ENCODE measurements at places on chromosomes 4 and X.

DNA sequence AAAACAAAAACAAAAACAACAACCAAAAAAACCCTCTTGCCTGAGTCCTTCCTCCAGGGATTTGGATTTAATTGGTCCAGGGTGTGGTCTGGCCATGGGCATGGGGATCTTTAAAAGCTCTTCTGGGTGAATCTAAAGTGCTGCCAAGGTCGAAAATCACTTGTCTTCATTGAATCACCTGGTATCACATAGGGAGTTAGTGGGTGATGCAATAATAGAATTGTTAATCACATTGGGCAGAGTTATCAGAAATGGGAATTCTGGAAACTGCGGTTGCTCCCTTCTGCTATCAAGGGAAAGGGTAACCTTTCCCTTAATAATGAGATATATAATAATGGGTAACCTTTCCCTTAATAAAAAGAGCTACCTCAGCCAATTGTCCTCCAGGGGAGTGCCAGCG lies 267.9 kb upstream of the KLF3 start:
- no peak for DNase-seq

DNA sequence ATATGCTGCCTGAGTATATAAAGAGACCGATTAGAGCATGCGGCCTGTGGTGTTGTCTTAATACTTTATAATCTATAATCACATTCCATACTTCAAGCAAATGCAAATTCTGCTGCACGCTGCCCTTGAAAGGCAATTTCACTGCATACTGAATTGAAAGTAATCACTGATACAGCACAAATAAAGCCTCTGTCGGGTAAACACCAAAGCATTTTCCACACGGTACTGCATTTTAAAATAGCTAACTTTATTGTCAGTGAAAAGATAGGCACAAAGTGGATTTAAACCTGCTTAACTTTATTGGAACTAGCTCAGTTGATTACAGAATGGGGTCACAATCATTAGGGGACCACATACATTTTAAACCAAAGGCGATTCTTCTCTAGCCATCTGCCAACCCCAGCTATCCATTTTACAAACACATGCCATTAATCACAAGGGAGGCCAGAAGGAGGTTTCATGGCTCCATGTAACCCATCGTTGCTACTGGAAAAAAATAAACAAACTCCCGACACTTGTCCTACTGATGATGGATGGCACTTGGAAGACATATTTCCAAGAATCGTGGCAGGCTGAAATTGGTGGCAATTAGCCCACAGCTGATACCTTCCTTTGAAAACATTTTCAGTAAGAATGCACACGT lies 65.9 kb downstream of the AMOT start:
- DNase-seq, result no peak

DNA sequence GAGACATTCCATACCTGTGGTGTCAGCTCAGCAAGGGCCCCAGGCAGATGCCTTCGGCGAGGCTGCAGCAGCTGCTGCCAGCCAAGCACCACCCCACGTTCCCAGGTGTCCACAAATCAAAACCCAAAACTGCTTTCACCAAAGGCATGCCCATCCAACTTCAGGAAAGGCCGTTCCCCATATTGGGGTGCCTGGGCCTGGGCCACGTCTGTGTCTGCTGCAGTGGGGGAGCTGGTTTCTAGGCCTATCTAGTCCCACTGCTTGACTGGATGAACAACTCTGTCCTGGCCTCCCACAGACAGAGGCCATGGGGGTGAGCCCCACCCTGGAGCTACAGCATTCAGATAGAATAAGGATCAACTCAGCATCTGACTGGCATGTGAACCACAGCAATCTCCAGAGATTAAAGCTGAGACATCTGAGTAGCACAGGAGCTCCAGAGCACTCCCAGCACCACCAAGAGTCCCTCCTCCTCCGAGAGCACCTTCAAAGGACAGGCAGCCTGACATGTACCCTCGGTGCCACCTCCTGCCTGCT lies 37.0 kb downstream of the NAT8L start:
- no peak for DNase-seq

GRCh38 chrX:42399632-42400024 lies 378.3 kb downstream of the PPP1R2C start:
- DNase-seq, result no peak

GRCh38 chrX:68754406-68754805 lies 74.4 kb upstream of the EFNB1 start:
- DNase-seq, result no peak

- DNase-seq, result no peak
These were observed 68.8 kb upstream of the HGFAC start for GRCh38 chr4:3372933-3373465.

DNA sequence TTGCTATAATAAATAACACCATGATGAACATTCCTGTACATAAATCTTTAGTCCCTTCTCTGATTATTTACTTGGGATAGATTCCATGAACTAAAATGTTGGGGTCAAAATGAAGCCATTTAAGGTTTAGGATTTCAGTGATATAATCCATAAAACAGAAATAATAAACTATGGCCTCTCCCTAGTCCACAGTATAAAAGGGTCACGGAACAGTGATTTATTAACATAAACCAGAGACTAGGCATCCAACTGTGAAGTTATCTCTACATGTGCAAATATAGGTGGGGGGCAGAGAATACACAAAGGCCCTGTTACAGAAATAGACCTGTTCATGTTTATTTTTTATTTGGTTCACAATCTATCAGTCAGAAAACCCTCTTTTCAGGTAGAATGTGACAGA lies 499.1 kb upstream of the SLIT2 start:
- DNase-seq, result no peak

- no peak for DNase-seq
These were observed 413.6 kb downstream of the AFF2 start for GRCh38 chrX:148913971-148914370.

DNA sequence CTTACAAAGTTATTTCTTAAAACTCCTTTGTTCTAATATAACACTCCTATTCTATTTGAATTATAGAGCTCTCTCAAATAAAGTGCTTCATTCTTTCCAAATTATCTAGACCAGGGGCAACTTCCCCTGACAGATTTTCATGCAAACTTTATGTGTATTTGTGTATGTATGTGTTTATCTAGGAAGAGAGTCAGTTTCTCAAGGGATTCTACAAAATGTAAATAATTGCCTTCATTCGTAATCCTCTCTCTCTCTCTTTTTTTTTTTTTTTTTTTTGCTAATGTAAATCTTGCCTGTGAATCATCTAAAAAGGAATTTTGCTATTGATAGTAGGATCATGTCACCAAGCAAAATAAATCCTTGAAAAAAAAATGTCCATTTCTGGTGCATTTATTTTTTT lies 38.9 kb upstream of the RBPJ start:
- DNase-seq, result no peak

GRCh38 chr4:10619220-10619619 lies 65.3 kb downstream of the CLNK start:
- no peak for DNase-seq

- DNase-seq, result no peak
These were observed 67.9 kb downstream of the SLAIN2 start for GRCh38 chr4:48409203-48409602.

DNA sequence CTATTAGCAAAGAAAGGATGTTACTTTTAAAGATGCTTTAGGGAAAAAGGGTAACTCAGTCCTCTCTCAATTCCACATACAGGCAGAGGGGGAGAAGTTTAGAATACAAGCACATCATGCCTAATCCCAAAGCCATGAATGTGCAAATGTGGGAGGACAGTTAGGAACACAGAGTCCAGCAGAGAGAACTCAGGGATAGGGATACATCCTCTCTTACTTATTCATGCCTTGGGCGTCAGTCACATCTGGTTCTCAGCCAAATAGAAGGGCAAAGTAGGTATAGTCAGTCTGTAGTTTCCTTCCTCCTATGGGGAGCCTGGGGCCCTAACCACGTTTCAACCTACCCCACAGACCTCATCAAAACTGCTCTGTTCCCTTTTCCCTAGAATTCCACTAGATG lies 87.8 kb downstream of the GRIA3 start:
- DNase-seq, result no peak

GRCh38 chrX:9464435-9465371 lies at the start of gene TBL1X:
TSS of gene TBL1X (plus strand) at chrX:9465058. CDS start at chrX:9653587, 188,529 bp downstream.
- peak; percentile 51 for DNase-seq

- no peak for DNase-seq
These were observed 55.7 kb upstream of the CLDN34 start for GRCh38 chrX:9911487-9911886.

- DNase-seq, result no peak
These were observed 192.2 kb downstream of the COMMD8 start for GRCh38 chr4:47271291-47271690.

GRCh38 chrX:15686818-15687685 lies 22.4 kb upstream of the CLTRN start:
- DNase-seq, result no peak

GRCh38 chr4:87961993-87962392 lies 13.5 kb upstream of the SPP1 start:
- DNase-seq, result no peak
